ENCODE measurements at places on chromosomes 2 and 18.

DNA sequence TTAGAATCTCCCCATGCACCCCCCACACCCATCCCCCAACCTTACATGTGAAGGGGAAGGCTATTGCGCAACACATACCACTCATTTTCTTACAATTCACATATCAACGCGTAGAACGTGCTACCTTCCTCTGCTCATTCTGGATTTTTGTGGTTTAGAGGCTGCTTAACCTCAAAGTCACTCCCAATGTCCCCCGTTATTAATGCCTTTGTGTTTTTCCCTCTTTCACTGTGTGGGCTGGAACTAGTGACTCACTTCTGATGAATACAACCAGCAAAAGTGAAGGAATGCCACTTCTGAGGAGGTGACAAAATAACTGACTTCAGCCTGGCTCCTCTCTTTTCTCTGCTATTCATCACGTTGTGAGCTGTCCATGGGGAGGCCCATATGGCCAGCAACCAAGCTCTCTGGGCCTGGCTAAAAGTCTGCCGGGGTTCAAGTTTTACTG lies 342.5 kb upstream of the NXPH2 start:
- no peak for DNase-seq

DNA sequence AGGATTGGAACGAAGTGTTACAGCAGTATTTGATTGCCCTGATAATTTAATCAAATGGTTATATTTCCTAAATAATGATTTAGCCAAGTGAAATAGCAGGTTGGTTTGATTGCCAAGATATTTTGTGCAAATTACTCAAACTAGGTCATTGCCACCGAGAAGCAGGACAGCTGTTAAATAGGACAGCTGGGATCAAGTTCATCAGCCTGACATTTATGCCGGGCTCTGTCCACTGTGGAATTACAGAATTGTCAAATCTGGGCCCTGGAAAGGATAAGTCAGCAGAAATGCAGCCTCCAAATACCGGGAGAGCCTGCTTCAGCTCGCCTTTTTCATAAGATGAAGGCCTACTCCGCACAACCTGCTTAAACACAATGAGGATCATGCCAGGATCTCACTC lies 73.9 kb upstream of the RPL31 start:
- no peak for DNase-seq

GRCh38 chr2:26284132-26284531 lies 39.4 kb downstream of the HADHB start:
- DNase-seq = no peak

DNA sequence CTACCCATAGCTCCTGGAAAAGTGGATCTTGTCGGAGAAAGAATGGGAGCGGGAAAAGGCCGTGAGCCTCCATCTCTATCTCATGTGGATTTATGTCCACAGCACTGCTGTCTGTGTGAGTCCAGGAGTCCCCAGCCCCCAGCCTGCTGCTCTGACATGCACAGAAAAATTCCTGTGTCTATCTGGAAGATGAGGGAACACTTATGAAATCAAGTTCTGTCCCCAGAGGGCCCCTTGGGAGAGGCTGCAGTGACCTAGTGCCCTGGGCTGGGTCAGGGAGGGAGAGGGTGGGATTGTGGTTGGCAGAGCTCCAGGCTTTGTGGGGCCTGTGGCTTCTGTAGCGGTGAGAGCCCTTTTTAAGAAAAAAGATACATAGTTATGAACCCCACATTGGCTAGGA lies 37.6 kb downstream of the HJURP start:
- DNase-seq = no peak

- no peak for DNase-seq
Observed at GRCh38 chr2:18268400-18268799, 292.1 kb downstream of the RDH14 start.

- DNase-seq = no peak
Observed at GRCh38 chr2:29761278-29761677, 160.1 kb downstream of the ALK start.

- DNase-seq = no peak
Observed at GRCh38 chr2:96534141-96534540, 2.4 kb upstream of the ARID5A start.

DNA sequence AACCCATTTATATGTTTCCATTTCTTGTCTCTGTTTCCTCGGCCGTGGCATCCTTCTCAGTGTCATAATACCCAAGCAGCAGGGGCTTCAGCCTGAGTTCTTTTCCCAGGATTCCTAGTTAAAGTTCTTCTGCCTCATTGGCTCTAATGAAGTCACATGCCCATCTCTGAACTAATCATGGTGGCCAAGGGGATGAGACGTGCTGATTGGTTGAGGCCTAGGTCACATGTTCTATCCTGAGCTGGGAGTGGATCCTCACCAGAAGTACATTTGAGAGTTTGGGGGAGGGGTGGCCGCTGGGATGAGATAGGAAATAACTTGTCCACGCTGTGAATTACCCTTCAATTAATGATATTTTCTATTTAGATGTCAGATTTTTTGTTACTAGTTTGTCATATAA lies 3.8 kb upstream of the UGT1A5 start:
- no peak for DNase-seq

DNA sequence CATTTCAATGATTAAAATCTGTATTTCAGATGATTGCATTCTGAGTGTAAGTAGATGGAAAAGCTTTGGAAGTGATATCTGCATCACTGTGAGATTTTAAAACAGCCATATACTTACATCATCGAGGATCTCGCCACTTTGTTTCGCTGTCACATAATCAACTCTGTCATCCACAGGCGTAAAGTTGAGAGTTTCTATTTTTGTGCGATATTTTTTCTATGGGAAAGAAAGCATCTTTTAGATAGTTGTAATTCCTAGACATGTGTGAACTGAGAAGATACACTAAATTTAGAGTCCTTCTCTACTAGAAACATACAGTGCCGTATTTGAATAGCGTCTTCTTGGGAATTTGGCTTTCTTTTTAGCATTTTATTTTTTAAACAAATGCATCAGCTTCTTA lies 158.8 kb downstream of the RIF1 start:
- no peak for DNase-seq

DNA sequence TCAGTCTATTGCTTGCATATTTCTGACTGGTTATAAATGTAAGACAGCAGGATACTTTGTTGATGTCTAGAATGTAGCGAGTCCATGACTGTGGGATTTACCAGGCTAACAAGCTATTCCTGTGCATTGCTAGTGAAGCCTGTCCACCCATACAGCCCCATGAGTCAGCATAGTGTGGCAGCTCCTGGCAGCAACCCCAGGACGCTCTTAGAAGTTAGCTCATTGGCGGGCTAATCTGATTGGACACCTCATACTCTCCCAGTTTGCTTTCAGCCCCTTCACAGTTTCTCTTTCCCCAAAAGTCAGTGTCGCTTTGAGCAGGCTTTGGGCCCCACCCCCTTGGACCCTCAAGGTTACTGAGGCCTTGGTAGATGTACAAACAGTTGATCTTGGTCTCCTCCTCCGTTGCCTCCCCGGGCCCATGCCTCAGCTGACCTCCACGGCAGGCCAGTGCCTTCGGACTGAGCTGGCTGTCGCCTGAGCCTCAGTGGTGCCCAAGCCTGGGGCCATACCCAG lies 48.0 kb downstream of the COA5 start:
- DNase-seq = no peak

- no peak for DNase-seq
Observed at GRCh38 chr2:30239308-30239985, 8.1 kb downstream of the LBH start.

- DNase-seq = no peak
Observed at GRCh38 chr2:170336916-170337315, 159.0 kb downstream of the MYO3B start.

GRCh38 chr2:188765522-188766470 lies 208.4 kb upstream of the COL3A1 start:
- no peak for DNase-seq

DNA sequence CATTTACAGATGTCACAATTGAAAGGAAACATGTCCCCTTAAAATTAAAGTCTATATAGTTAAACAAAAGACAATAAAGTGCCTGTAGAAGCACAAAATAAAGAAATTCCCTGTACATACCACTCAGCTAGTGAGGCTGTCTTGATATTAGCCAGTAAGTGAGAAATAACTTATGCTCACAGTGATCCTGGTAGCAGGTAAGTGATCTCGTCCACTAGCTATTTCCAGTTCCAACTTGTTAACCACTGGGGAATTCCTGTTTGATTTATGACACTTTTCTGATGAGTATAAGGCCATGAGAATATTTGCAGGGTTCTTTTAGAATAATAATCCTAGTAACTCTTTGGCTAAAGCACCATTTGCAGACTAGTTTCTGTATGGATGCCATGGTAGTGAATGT lies 127.9 kb upstream of the PGAP1 start:
- no peak for DNase-seq
